Neural progenitor cell (in vitro differentiated cells): ENCODE measurements at places on chromosomes 2 and 18.

- DNase-seq, result no peak
These were observed 33.5 kb downstream of the MGAT5 start for GRCh38 chr2:134287323-134287722.

DNA sequence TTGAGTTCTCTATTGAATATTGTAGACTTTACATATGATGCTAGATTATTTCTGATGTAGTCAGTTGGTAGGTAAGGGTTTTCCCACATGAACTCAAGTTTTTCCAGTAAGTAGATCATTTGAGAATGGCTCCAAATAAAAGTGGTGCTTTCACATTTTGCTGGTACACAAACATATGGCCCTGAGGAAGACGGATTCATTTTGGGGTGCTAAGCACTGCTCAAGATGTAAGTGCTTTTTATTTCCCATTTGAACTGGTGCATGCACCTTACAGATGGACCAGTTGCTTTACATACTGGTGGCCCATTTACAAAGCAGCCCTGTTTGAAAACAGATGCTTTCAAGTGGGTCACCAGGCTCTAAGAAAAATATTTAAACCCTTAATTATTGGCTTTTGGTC, 266.7 kb downstream of the MEIS1 start:
- no peak for DNase-seq

DNA sequence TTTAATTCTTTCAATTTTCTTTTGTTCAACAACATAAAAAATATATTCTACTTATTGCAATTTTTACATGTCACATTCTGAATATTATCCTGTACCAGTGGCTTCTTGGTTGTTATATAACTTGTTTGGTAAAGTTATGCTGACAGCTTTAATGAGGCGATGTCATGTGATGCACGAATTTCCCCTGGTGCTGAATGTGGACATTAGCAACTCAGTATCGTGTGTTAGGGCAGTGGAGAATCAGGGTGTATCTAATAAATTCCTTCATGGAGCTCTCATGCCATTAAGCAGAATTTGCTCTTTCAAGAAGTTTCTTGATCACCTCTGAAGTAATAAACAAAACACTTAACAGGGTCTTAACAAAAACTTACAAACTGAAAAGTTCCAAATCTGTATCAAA, 99.6 kb upstream of the DNMT3A start:
- DNase-seq, result no peak

- no peak for DNase-seq
These were observed 17.0 kb downstream of the FABP1 start for GRCh38 chr2:88110830-88111229.

- DNase-seq, result no peak
These were observed 52.4 kb downstream of the PPIG start for GRCh38 chr2:169636440-169637097.

- no peak for DNase-seq
These were observed 40.1 kb downstream of the RHOB start for GRCh38 chr2:20487030-20487391.
